Stimulated activated CD8-positive, alpha-beta memory T cell treated with anti-CD3 and anti-CD28 coated beads, Interleukin-2, amount 100 ng/mL, for 1 hour (primary cell): ENCODE measurements at places on chromosomes 12 and 14.

DNA sequence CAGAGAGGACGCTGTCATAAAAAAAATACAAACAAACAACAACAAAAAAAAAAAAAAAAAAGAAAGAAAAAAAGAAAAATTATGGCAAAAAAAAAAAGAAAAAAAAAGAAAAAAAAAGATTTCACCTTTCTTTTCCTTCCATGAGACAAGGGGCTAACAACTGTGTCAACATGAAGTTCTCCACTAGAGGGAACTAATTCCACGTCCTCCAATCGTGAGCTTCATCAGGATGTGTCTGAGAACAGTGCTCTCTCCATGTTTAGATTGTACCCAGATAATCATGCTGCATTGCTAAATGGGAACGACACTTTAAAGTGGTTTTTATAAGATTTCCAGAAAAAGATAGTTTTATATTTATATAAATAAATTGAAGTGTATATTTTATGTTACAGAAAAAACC is 96.2 kb upstream of the PTPRB start:
- no peak for DNase-seq

- no peak for DNase-seq
Observed at GRCh38 chr14:69658664-69659261, 47.4 kb downstream of the SUSD6 start.

- no peak for DNase-seq
Observed at GRCh38 chr14:53144244-53144643, 8.9 kb downstream of the DDHD1 start.

DNA sequence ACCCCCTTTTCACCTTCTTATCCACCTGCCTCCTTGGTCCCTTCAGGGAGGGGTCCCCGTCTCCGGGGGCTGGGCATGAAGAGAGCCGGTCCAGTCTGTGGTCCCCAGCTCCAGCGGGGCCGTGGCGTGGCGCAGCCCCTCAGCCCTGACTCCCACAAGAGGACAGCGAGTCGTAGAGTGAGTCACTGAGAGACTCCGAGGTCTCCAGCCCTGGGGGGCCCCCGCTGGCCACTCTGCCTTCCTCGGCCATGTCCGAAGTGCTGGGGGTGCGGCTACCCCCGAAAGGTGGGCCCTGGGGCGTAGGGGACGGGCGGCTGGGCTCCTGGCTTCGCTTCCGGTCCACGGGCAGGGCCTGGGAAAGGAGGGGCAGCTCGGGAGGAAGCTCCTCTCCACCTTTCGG is 36.5 kb downstream of the NCKAP5L start:
- DNase-seq: no peak

DNA sequence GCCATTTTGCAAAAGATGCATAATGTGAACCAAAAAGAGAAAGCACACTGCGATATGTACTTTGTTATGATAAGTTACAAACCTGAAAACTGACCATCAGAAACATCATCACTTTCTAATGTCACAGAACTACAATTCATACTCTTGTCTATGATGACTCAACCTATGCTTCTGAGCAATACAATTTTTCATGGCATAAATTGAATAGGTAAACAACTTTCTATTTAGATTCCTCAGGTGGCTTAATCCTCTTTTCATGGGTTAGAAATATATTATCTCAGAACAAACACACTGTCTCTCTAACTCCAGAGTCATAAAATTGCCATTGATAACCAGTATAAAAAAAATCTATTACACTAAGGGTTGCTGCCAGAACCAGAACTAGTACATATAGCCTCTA is 1715.0 kb upstream of the FLRT2 start:
- no peak for DNase-seq
